ENCODE measurements at places on chromosomes 2 and 18. TPM values are rescaled to one million over a fixed set of nuclear protein-coding genes. Genes with fewer than 3 reads are reported as not detected.

The CDH2 gene
- 178 TPM for total RNA-seq

DNA sequence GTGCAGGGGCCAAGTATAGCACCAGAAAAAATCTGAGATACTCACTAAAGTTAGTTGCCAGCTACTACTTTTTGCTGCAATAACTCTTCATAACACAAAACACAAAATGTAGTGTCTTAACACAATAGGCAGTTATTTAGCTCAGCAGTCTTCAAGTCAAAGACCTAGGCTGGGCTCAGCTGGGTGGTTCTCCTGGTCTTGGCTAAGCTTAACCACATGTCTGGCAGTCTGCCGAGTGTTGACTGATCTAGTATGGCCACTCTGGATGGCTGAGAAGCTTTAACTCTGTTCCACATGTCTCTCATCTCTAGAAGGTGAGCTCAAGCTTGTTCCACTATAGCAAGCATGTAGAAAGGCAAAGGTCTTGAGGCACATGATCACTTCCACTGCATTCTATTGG, 451.6 kb downstream of the SOX11 start:
- DNase-seq, result no peak

- no peak for DNase-seq
These were observed 602.9 kb upstream of the RAB6C start for GRCh38 chr2:129376426-129377077.

- no peak for DNase-seq
These were observed 136.6 kb upstream of the ZC3H15 start for GRCh38 chr2:186349508-186349907.

The DNAH6 gene
- total RNA-seq, result 0.16 TPM

GRCh38 chr2:85772019-85772745, 18.4 kb downstream of the ATOH8 start:
- DNase-seq, result peak; percentile 98

DNA sequence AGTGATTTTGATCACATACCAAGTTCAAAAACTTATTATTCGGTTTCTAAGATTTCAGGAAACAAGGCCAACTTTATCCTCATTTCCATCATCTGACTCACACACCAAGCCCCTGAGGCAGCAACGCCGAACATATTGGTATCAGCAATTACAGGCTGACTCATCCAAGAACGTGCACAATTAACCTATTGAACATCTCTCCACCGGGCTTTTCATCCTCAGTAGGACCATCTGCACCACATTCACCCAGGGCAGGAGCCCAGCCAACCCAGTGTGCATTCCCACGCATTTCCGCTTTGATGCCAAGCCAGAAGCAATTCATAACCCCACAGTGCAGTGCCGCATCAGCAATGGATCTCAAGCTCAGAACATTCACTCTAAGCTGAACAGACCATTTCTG, 52.9 kb downstream of the SCG2 start:
- no peak for DNase-seq

GRCh38 chr2:38873763-38874162, 2.0 kb downstream of the DHX57 start:
- no peak for DNase-seq

DNA sequence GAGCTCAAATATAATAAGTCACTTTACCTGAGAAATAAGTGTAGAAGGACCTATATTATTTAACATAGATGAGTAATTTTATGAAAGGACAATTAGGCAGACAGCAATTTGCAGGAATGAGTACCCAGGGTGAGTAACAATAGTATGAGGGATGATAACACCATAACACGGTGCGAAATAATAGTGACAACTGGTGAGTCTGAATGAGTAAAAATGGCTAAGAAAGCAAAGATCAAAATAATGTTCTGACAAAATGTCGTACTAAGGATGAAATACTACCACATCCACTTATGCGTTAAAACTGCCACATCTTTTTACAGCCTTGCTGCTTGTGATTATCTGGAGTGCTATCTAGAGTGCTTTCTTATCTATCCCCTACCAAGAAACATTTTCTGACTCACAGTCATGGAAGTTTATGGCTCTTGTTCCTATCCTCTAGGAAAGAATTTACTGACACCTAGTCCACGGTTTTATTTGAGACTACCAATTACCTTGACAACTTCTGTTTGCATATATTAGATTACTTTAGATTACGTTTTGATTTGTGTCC, 929.7 kb downstream of the LRP1B start:
- DNase-seq, result no peak
